ENCODE measurements at places on chromosomes 6 and 20. TPM values are rescaled to one million over a fixed set of nuclear protein-coding genes. Genes with fewer than 3 reads are reported as not detected.

GRCh38 chr20:57693670-57694329 is 16.0 kb downstream of the PMEPA1 start:
- DNase-seq: no peak

- no peak for DNase-seq
These were observed 77.1 kb upstream of the SLC4A11 start for GRCh38 chr20:3316136-3316535.

- DNase-seq: no peak
These were observed 483.2 kb upstream of the EPHA7 start for GRCh38 chr6:93902517-93902916.

- DNase-seq: no peak
These were observed 62.8 kb downstream of the FILIP1 start for GRCh38 chr6:75430631-75431325.

- no peak for DNase-seq
These were observed 64.3 kb downstream of the EDN1 start for GRCh38 chr6:12354499-12354898.

- peak; percentile 52 for DNase-seq
These were observed 58.5 kb upstream of the PRSS16 start for GRCh38 chr6:27188885-27189418.

DNA sequence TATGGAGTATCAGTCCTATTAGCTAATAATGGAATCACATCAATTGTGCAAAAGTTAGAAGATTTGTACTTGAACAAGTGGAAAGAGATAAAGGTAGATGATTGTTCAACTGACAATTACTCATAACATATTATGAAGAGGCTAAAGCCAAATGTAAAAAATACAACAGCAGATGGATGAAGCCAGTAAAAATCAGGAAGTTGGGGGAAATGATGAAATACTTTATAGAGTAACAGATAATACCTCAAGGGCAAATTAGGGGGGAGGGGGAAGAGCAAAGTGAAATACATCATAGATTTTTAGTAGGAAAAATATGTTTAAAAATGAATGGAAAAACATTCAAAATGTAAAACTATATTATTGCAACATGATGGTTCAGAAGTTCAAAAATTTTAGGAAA is 114.0 kb downstream of the PDSS2 start:
- no peak for DNase-seq

DNA sequence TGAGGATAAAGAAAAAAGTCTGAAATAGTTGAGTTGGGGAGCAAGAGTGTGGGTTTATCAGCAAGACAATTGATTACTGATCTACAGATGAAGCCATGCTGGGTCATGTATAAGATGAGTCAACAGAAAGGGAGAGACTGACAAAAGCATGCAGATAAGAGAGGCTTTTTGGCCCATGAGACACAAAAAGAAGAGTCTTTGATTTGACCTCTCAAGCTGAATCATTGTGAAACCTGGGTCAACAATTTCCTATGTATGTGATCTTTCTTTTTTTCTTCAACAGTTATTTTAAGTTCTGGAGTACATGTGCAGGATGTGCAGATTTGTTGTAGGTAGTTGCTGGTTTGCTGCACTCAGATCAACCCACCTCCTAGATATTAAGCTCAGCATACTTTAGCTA is 15.9 kb downstream of the RIMS1 start:
- no peak for DNase-seq

GRCh38 chr20:9179193-9179802 is 110.4 kb downstream of the PLCB4 start:
- DNase-seq: no peak

DNA sequence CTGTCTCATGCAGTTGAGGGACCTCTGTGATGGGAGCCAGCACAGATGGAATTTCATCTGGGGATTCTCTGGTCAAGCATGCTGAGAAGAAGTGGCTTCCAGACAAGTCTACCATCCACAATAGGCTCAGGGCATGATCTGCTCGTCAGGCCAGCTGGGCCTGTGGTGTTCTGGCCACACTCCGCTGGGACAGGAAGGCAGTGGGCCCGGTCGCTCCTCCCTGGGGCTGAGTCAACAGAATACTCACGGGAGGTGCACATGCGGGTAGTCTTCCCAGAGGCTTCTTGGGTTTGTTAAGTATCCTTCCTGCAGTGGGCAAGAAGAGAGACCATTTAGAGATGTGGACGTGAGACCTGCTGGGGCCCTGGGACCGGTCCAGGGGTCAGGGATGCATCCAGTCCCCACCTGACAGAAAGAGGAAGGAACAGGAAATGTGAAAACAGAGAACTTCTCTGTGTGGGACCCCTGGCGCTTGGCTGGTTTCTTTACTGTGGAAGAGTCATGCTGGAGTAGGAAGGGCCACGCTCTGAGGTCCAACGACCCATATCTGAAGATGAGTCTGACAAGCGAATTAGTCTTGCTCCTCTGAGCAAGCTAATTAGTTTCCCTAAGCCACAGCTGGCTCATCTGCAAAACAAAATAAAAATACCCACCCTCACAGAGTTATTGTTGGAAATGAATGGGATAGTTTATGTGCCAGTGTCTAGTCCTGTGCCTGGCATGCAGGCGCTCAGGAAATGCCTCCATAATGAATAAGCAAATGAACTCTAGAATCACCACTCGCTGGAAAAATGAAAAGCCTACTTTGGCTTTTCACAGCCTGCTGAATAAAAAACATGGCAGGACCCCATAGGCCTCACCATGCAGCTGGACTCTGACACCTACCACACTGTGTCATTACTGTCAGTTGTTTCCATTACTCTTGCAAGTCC is 67.3 kb downstream of the TRAM2 start:
- no peak for DNase-seq

- no peak for DNase-seq
These were observed 92.9 kb downstream of the ANKRD60 start for GRCh38 chr20:58135441-58136148.

DNA sequence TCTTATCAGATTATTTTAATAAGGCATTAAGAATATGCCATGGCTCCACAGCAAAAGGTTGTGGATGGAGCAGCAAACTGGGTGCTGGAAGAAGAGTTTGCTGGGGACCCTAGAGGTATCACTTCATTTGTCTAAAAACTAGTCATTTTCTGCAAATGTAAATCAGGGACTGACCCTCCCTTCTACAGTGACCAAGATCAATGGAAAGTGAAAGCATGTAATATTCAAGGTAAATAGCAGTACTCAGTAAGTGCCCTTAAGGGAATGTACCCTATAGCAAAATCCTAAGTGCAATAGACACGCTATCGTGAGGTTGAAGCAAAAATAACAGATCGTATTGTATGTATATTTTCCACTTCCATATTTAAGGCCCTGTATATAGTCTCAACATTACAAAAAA is 38.7 kb downstream of the TRDN start:
- no peak for DNase-seq

GRCh38 chr20:47535088-47535487 is 33.4 kb downstream of the NCOA3 start:
- DNase-seq: no peak

DNA sequence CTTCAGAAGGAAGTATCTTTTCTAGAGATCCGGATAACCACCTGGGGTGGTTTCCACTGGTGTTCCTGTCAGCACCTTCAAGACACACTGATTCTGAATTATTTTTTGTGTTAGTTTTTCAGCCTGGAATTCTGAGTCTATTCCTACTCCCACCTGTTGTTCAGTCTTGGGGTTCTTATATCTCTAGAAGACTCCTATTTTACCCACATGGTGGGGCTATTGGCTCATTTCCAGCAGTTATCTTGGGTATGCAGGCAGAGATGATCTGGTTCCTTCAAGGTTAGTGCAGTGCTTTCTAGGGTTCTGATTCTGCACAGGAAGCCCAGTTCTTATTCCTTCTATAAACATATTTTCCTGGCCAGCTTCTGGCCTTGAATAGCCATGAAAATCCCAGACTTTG is 175.6 kb upstream of the PDE7B start:
- no peak for DNase-seq

Gene ARHGAP40
- total RNA-seq: not detected

Gene ME1
- total RNA-seq: 15.2 TPM

Gene OTOR
- not detected for total RNA-seq

Gene EPHA7
- total RNA-seq: 3.0 TPM

Gene SNAP25
- total RNA-seq: not detected

Gene MAS1L
- not detected for total RNA-seq

Gene GABRR1
- total RNA-seq: not detected

Gene RBM24
- total RNA-seq: 173 TPM

Gene PEX3
- total RNA-seq: 16.3 TPM

Gene RBPJL
- not detected for total RNA-seq

All from heart left ventricle (tissue), 16 donors.